ENCODE measurements at places on chromosomes 6 and 20. TPM values are rescaled to one million over a fixed set of nuclear protein-coding genes. Genes with fewer than 3 reads are reported as not detected.

ID1 gene
- 775 TPM for total RNA-seq

BPI gene
- total RNA-seq, result not detected

ARFRP1 gene
- 54.8 TPM for total RNA-seq

PHACTR1 gene
- total RNA-seq, result 11.0 TPM

BNIP5 gene
- total RNA-seq, result not detected

SLC35B3 gene
- 19.6 TPM for total RNA-seq

SLPI gene
- total RNA-seq, result not detected

ZDHHC14 gene
- total RNA-seq, result 1.2 TPM

GRCh38 chr20:24991897-24992486 is 559 bp downstream of the APMAP start:
- DNase-seq, result peak; percentile 6

DNA sequence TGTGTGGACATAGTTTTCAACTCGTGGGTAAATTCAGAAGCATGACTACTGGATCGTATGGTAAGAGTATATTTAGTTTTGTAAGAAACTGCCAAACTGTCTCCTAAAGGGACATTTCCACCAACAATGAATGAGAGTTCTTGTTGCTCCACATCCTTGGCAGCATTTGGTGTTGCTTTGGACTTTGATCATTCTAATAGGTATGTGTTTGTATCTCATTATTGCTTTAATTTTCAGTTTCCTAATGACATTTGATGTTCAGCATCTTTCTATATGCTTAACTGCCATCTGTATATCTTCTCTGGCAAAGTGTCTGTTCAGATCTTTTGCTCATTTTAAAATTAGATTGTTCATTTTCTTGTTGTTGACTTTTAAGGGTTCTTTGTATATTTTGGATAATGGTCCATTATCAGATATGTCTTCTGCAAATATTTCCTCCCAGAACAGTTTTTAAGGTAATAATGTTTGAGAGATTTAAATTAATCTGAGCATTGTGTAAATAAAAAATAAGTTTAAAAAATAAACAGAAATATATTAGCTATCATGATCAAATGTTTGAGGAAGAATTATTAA is 138.7 kb downstream of the CCDC170 start:
- no peak for DNase-seq

GRCh38 chr6:74208239-74208638 is 512.2 kb downstream of the CD109 start:
- DNase-seq, result no peak

DNA sequence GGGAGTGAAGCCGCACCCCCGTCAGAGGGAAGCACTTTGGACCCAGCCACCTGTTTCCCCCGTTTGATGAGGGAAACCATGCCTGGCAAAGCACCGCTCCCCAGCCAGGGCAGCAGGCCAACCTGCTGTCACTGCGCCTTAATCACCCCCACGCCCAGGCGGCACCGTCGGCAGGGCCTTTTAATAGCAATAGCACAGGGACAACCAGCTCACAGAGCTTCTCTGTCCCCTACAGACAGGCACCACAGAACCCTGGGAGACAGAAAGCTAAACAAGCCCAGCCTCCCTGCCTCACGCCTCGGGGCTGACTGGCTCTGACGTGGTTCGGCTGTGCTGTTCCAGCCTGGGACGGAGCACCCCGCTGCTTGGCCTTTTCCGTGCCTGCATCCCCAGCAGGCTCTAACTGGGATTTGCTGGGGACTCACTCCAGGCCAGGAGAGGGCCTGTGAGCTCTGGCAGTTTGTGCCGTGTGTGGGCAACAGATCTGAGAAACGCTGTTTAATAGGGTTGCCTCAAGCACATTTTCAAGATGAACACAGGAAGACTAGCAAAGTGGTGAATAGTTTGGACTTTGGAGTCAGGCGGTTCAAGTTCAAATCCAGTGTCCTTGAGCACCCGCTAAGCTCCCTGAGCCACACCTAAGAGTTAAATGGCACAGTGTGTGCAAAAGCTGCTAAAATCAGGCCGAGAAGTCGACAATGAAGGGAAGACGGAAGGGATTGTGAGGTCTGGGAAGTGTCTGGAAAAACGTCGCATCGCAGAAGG is 223.8 kb downstream of the NRN1 start:
- DNase-seq, result no peak

- no peak for DNase-seq
Measured at GRCh38 chr6:142462260-142462659, 160.5 kb downstream of the ADGRG6 start.

DNA sequence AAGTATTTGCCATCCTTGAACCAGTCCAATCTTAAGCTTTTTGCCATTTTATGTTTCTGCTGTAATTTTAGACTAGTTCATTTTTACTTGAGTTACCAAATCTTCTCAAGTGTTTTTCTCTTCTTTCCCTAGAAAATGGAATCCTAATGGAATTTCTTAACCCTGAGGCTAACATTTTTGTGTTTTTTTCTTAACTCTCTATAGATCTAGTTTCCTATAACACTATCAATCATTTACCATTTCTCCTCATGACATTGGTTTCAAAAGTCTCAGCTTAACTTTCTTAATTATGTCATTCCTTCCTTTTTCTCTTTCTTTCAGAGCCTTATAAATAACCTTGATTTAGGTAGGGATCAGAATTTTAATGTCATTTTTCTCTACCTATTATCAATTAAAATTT is 54.8 kb downstream of the SENP6 start:
- DNase-seq, result no peak

DNA sequence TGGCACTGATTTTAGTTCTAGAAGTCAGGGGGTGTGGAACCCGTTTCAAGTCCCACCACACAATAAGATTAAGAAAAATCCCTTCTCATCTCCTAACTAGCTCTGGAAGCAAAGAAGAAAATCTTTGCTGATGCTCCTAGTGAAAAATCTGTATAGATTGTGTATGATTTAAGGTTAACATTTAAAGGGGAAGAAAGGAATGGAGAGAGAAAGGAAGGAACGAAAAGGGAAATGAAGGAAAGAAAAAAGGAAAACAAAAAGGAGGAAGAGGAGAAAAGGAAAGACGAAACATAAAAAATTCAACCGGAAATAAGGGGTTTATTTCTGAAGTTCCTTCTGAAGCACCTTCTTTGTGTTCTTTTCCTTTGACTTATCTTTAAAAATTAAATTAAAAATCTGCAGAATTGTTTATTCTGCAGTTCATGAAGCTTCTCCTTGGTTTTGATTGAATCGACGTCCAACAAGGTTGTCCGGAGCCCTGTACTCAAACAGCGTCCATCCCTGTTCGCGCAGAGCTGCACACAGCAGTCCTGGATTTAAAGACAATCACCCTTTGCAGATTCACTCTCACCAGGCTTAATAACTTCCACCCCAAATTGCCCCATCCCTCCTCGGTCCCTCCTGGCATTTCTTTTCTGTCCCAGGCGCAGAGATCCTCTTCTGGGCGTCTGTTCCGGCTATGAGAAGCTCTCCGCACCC is 1.6 kb upstream of the TFAP2B start:
- DNase-seq, result no peak

GRCh38 chr6:7215798-7216231 is 97.2 kb downstream of the SSR1 start:
- DNase-seq, result no peak

GRCh38 chr6:8181951-8182845 is 79.8 kb upstream of the EEF1E1 start:
- peak; percentile 8 for DNase-seq

GRCh38 chr6:142676647-142677192 is 268.3 kb downstream of the HIVEP2 start:
- no peak for DNase-seq

- no peak for DNase-seq
Measured at GRCh38 chr6:113162739-113163138, 694.4 kb upstream of the MARCKS start.

DNA sequence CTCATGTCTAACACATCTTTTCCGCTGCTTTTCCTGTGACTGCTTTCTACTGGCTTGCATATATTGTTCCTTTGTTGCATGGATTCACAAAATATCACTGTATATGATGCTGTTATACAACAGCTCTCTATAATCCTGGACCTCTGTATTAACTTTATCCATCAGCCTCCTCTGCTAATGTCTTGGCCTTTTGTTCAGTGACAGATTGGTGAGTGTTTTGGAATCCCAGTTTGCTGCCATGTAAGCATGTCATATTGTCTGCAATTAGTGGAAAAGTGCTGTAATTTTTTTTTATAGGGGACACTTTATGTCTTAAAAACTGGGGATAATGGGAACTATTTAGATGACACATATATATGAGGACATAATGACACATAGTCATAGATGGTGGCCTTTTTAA is 3.0 kb downstream of the RIMS1 start:
- no peak for DNase-seq

DNA sequence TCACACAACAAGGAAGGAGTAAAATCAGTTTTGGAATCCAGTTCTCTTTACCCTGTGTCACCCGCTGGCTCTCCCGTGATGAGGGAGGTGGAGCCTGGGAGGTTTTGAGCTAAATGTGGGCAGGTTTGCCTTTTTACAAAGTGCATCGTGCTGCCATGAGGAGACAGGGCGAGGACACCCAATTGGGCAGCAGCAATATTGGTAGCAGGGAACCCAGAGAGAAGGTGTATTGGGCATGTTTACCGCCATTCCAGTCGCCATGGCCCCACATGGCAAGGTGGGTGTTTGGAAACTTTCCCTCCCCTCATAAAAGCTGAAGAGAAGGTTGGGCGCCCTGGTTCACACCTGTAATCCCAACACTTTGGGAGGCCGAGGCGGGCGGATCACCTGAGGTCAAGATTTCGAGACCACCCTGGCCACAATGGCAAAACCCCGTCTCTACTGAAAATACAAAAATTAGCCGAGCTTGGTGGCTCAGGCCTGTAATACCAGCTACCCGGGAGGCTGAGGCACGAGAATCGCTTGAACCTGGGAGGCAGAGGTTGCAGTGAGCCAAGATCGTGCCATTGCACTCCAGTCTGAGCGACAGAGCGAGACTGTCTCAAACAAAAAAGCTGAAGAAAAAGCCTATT is 3.5 kb upstream of the UBE2V1 start:
- DNase-seq, result no peak

- DNase-seq, result peak; percentile 87
Measured at GRCh38 chr6:144294016-144294415, 8.9 kb downstream of the UTRN start.

- no peak for DNase-seq
Measured at GRCh38 chr6:19538096-19538495, 299.1 kb upstream of the ID4 start.

DNA sequence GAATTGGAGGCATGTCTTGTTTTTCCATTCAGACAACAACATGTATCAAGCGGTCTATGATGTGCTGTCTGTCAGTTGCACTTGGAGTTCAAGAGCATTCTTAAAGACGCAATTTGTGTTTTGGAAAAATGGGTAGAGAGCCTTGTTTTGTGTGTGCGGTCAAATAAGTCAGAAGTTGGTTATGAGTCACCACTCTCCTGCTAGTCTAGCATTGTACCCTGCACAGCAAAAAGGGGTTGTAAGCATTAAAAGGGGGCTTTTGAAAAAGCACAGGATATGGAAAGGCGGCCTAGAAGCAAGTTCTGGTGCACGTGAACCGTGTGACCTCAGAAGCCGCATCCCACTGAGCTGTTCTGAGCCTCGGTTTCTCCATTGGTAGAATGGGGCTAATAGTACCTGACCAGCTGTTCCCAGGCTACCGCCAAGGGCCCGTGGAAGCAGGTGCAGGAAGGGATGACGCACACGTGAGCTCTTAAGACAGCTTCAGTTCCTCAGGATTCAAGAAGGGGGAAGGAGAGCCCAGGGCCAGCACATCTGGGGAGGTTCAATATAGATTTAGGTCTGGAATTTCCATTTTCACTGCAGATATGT is 61.6 kb upstream of the SNX9 start:
- DNase-seq, result peak; percentile 71

DNA sequence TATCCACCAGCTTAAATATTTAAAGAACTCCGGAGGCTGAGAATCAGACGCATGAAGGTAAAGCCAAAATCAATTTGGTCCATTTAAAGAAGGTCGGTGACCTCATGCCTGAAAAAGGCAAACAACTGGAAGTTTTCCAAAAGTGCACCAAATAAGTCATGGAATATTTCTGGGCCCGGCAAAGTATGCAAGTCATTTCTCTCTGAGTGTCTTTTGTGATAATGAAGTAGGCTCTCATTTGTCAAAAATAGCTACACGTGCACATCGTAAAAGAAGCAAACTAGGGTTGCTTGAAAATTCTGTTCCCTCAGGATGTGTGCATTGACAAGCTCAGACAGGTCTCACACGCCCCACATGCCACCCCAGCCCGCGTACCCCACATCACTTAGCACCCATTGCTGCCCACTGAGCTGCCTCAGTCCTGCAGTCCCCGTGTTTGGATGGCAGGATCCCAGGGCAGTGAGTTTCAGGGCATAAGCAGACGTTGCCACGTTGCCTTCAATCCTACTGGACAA is 20.5 kb upstream of the PYGB start:
- DNase-seq, result peak; percentile 57

DNA sequence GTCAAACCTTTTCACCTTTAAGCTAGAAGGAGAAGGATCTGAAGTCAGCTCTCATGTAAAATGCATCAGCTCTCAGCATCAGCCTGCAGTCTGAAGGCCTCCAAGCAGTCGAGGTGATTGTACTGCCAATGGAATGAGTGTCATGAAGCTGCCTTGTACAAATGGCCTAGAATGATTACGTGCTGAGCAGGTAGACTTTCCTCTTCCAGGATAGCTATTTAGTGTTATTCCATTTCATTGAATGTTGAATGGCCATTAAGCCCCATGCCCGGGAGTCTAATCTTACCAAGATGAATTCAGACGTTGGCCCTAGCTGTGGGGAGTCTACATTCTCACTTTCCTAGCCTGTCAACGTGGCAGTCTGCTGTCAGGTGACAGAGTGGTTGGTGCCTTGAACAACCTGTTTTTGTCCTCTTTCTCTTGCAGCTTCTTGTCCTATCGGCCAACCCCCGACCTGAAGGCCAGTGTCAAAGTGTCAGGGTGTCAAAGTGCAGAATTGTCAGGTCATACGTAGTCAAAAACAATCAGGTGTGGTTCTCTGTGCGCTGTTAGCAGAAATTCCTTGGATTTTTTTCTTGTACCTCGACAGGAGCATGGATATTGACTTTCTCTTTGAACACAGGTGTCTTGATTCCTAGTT is 95.2 kb upstream of the TIAM2 start:
- DNase-seq, result no peak

DNA sequence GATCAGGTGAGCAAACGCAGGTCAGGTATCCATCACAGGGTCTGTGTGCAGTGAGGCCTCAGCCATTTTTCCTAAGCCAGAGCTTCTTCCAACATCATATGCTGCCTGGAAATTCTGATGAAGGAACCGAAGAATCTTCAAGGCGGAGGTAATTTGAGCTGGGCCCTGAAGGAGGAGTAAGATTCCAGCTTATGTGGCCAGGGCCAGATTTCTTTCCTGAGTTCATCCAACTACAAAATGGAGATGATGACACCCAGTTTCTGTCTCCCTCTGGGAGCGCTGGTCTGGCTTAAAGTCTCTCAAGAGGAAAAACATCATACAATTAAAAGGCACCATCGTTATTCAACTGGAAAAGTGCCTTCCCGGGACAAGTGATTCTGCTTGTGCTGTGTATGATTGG is 6.9 kb upstream of the MANBAL start:
- peak; percentile 43 for DNase-seq
